ENCODE measurements at places on chromosomes 12 and 14.

- no peak for DNase-seq
These were observed 50.3 kb upstream of the PPP2R5C start for GRCh38 chr14:101711041-101711856.

- DNase-seq = peak; percentile 11
These were observed 15.2 kb upstream of the PEBP1 start for GRCh38 chr12:118120579-118121363.

- DNase-seq = no peak
These were observed 21.0 kb downstream of the AKT1 start for GRCh38 chr14:104774453-104775072.

GRCh38 chr12:130474599-130475269, 137.0 kb downstream of the PIWIL1 start:
- no peak for DNase-seq

GRCh38 chr14:63564318-63564717, 21.1 kb upstream of the PPP2R5E start:
- no peak for DNase-seq

DNA sequence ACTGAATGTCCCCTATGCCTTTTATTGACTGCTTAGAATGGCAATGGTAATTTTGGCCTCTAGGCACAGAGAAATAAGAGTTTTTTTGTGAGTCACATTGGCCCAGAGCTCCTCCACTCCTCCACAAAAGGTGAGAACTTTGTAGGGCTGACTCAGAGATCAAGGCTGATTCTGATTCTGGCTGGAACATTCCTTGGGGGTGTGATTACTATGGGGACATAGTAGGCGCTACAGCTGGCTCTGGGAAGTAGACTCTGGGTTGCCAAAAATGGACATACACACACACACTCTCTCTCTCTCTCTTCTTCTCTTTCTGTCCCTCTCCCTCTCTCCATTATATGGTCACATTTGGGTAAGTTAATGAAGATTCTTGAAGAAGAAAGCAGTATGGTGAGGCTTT, 174.6 kb upstream of the DDHD1 start:
- DNase-seq = no peak

GRCh38 chr14:49485290-49485689, 100.9 kb downstream of the RPS29 start:
- DNase-seq = no peak

GRCh38 chr14:74611650-74612349, at the start of gene LTBP2:
Gene LTBP2, minus strand, starts transcription at chr14:74612237. Its CDS starts 293 bp downstream, at chr14:74611944.
- no peak for DNase-seq

DNA sequence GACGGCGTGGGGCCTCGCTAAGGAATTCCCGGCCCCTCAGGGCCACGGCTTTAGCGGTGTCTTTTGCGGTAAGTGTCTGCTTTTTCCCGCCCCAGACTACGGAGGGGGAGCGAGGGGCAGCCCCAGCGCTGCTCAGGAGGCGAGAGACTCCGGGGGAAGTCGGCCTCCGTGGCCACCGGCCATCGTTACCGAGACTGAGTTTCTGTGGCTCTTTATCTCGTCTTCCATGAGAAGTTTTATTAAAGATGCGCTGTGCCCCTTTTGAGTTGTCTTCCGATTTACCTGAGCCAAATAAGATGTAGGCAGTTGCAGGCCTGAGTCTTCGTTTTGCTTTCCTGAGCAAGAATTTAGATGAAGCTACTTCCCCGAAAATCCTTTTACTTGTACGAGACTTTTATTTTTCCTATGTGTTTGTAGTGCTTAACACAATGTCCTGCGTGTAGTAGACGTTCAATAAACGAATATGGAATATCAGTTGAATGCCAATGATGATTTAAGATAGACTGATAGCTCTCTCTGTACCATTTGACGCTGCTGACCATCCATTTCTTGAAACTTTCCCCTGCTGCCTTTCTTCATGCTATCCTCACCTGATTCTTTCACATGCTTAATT, 462 bp downstream of the SRP54 start:
- DNase-seq = no peak

- DNase-seq = no peak
These were observed at the start of gene IAPP for GRCh38 chr12:21372602-21373001. Gene IAPP, plus strand, starts transcription at chr12:21372902. Its CDS starts 450 bp downstream, at chr12:21373352.

- DNase-seq = no peak
These were observed 124.0 kb downstream of the PDE3A start for GRCh38 chr12:20492251-20492760.

- DNase-seq = no peak
These were observed 38.0 kb upstream of the PPFIA2 start for GRCh38 chr12:81797100-81797499.

GRCh38 chr14:71448431-71449315, 483.6 kb upstream of the RGS6 start:
- DNase-seq = no peak

DNA sequence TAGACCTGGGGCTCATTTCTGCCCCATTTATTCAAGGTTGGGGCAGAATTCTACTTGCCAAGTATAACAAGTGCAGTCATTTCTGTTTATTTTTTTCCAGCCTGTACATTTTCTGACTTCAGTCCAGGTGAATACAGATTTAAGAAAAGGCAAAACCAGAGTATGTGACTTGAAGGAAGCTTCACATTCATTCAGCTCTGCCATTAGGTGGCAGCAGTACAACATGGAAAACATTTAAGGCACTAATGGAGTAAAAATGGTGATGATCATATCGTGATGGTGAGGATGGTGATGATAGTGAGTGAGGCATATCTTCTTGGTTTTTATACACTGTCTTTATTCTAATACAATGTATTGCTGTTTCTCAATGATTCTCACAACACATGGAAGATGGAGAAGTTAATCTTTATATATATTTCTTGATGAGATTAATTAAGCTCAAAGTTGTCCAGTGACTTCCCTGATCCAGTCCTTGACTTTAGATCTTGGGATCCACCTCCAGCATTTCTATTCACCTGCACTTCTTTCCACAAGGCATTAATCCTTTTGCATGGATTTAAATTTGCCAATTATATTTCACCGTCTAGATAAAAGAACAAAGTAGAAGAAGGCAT, 176.7 kb upstream of the SEL1L start:
- DNase-seq = no peak

DNA sequence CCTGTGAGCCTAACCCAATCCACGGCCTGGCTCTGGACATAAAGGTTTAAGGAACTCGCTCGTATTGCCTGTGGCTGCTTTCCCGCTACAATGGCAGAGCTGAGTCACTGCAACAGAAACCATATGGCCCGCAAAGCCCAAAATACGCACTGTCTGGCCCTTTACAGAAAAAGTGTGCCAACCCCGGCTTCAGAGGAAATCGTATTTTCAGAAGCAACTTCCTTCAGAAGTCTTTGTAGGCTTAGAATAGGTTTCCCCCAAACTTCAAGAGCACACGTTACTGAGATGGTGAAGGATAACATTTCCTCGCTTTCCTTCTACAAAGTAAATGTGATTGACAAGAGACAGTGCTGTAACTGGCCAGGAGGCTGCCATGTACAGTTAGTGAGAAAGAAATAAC, 34.8 kb upstream of the TESC start:
- DNase-seq = peak; percentile 37

DNA sequence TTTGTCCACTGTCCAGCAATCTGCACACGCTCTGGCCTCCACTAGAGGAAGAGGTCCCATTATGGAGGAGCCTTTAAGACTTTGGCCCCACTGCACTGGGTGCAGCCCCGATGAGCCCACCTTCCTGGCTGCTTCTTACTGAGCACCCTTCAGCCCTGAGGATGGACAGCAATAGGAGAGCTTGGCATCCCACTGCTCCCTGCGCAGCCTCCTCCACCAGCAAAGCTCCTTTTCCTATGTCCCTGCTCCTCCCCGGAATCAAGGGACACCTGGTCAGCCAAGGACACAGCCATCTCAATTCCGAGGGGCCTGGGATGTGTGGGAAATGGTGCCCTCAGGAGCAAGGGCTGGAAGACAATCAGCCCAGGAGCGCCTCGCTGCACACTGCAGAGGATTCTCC, 94.7 kb downstream of the GCH1 start:
- no peak for DNase-seq

DNA sequence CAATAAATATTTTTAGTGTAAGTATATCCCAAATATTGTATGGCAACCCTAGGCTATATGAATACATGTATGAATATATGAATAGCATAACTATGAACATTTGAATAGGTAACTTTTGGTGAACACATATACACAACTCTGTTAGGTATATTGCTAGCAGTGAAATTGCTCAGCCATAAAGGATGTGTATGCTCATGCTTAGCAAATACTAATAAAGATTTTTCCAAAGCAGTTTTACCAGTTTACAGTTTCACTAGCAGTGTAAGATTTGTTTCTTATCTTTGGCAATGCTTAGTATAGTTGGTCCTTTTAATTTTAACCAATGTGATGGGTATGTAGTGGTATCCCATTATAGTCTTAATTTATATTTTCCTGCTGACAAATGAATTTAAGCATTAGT, 5.3 kb upstream of the DAAM1 start:
- no peak for DNase-seq

DNA sequence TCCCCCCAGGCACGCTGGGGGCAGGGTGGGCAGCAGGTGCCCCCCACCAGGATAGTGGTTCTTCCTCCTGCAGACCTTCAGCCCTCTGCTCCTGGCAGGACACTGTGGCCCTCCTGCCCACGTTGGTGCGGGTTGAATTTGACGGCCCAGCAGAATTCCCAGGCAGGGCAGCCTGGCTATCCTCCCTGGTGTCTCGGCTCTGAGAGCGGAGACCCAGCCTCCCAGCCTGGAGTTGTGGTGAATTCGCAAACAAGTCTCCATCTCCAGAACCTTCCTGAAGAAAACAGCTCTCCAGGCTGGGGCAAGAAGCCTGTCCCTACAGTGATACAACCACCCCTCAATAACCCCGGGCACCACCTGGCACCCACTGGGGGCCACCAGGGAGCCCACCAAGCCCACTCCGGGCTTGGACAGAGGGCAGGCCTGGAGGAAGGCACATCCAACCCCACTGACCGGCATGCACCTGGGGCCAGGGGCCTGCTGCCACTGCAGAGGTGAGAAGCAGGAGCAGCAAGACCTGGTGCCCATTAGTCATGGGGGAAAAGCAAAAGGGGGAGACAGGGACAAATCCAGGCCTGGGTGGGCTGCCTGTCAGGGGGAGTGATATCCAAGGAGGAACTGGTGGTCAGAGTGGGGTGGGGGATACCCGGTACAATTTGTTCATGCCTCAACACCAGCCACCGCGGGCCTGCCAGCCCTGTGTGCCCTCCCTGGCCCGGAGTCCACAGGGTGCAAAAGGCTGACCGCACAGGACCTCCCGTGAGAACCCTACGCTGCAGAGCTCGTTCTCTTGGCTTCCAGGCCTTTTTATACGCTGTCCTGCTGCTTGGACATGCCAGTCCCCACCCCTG, 3.6 kb downstream of the ANKRD9 start:
- DNase-seq = no peak

GRCh38 chr14:22338917-22339715, 249.9 kb downstream of the DAD1 start:
- DNase-seq = no peak

- DNase-seq = no peak
These were observed 136.0 kb downstream of the ADGRD1 start for GRCh38 chr12:131089531-131090273.

DNA sequence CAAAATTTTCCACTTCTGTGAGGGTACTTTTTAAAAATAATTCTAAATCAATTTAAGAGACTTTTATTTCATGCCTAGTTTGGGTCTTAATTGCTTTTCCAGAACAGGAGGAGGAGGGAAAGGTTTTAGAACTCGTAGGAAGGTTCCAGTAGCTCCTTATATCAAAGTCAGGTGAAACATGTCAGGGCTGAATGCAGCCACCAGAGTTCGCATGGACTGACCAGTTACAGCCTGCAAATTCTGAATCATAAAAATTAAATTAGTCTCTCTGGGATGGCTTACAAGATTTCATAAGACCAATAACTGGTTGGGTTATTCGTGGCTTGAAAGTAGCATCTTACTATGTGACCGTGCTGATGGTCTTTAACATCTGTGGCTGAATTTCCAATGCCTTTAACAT, 397 bp downstream of the BDKRB1 start:
- DNase-seq = no peak

GRCh38 chr12:127343940-127344339, 923.0 kb upstream of the TMEM132C start:
- no peak for DNase-seq

DNA sequence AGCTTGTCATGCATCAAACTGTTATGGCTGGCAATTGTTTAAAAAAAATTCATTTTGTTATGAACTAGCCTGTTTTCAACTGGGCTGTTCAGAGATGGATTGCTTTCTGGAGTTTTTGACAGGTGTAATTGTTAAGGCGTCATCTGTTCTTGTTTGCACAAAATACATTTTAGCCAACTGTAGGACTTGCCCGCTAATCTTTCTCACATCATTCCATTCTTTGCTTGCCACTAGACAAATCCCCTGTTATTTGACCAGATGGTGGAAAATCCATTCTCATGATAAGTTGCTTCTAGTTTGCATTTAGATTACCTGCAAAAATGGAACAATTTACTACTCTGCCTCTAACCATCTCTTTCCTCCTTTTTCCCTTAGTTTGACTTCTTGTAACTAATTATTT, 114.3 kb downstream of the NPAS3 start:
- DNase-seq = no peak

DNA sequence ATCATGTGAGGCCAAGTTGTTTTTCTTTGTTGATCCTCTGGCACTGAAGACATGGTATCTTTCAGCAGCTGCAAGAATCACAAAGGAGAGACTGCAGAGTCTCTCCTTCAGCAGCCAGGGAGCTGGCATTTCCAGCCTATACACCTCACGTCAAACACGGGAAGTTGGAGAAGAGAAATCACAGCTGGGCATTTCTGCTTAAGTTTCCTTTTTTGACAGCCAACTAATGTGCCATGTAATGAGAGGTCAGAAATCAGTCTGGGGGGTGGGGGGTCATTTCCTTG, 28.3 kb downstream of the PHLDA1 start:
- no peak for DNase-seq

DNA sequence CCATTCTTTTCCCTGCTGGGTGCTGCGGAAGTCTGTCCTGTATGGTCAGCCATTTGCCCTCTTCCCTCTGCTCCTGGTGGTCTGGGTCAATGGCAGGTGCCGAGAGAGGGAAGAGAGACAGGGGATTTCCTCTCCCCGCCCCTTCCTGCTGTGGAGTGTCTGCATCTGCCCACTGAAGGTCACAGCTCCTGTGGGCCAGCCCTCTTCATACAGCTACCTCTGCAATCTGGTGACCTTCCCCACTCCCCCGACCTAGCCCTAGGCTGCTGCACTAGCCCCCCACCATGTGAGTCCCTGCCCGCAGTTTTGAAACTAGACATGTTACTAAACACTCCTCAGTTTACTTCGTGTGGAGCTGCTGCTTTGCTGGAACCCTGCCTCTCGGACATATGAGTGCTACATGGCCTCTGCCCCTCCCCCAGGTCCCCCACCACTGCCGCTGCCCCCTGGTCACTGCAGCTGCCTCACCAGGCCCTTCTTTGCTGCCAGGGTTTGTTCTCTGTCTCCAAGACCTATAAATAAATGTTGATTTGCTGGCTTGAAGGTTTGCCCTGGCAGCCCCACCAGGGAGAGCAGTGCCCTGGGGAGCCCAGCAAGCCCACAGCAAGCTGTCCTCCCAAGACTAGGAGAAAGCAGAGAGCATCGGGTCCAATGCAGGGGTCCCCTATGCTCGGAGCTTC, 102.9 kb downstream of the DPF3 start:
- no peak for DNase-seq

- no peak for DNase-seq
These were observed 37.5 kb downstream of the EID3 start for GRCh38 chr12:104340925-104341611.

Data from stimulated activated CD8-positive, alpha-beta memory T cell treated with anti-CD3 and anti-CD28 coated beads, Interleukin-4, amount 100 ng/mL, for 1 hour (primary cell).